ENCODE measurements at places on chromosomes 5 and 9.
A peak's percentile ranks its signal among the peaks of the same experiment; 100 is the strongest.

DNA sequence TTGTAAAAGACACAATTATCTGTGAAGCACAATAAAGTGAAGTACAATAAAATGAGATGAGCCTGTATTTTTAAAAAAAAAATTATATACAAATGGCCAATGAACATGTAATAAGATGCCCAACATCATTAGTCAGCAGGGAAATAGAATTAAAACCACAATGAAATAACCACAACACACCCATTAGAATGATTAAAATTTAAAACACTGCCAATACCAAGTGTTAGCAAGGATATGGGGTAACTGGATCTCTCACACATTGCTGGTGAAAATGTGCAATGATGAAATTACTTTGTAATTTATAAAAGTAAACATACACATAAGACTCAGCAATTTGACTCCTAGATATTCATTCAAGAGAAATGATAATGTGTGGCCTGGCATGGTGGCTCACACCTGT, 62.8 kb downstream of the SHOC1 start:
- DNase-seq, result no peak

- no peak for DNase-seq
These were observed 48.6 kb upstream of the SH3PXD2B start for GRCh38 chr5:172502969-172503368.

GRCh38 chr5:66639037-66639436, 42.8 kb downstream of the MAST4 start:
- DNase-seq, result no peak

- DNase-seq, result peak; percentile 14
These were observed 102.9 kb downstream of the BOD1 start for GRCh38 chr5:173513521-173513991.

GRCh38 chr9:118652258-118652657, 717.0 kb downstream of the BRINP1 start:
- DNase-seq, result no peak

DNA sequence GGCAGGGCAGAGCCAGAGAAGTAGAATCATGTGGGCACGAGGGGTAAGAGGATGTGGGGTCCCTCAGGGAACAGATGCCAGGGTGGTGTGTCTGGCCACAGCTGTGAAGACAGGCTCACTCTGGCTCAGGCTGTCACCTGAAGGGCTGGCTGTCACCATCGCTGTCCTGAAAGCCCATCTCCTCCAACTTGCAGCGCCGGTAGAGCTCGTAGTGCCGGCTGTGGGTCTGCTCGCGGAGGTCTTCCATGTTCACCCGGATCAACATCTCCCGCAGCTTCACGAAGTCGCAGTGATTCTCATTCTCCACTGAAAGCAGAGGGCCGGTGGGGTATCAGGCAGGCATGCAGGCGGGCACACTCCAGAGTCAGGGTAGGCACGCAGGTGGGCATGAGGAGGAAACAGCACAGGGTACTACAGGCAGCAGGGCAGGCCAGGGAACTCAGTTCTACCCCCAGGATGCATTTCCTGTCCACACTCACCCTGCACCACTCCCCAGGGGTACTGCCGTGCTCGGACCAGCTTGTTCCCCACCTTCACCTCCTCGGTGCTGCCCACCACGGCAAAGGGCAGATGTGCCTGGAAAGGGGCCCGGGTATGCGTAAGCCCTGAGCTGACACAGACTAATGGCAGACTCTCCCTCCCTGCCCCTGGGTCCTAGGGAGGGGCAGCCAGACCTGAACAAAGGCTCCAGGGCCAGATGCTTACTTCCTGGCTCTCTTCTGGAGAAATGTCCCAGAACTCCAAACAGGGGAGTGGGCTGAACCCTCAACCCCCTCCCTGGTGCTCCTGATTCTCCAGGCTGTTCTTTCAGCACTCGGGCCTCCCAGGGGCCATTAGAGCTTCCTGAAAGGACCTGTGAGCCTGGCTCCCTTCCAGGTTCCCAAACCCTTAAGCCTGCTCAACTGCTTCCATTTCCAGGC, 14.4 kb downstream of the CCNI2 start:
- DNase-seq, result no peak

DNA sequence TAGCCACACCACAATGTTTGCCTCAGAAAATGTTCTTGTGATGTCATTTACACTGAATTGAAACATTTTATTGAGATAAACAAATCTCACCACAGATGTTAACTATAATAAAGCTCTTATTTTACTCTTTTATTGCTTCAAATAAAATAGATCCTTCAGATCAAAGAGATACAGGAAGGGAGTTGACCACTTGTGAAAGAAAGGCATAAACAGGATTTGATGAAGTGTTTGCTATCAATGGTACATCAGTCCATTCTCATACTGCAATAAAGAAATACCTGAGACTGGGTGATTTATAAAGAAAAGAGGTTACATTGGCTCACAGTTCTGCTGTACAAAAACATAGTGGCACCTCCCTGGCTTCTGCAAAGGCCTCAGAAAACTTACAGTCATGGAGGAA, 40.2 kb upstream of the OR13F1 start:
- DNase-seq, result no peak

DNA sequence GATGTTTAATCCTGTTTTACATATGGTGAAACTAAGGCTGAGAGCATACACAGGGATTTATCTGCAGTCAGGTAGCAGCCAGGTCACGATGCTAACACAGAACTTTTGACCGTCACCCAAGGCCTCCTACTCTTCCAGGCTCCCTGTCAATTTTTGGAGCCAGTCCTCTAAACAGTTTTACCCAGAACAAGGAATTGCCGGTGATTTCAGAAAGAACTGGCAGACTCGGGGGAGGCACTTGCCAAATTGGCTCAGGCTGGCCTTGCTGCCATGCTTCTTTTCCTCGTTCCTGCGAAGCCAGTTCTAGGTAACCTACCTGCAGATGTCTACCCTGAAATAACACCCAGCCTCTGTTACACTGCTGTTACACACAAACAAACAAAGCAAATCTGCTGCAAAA, 21.2 kb downstream of the GRIA1 start:
- DNase-seq, result no peak

DNA sequence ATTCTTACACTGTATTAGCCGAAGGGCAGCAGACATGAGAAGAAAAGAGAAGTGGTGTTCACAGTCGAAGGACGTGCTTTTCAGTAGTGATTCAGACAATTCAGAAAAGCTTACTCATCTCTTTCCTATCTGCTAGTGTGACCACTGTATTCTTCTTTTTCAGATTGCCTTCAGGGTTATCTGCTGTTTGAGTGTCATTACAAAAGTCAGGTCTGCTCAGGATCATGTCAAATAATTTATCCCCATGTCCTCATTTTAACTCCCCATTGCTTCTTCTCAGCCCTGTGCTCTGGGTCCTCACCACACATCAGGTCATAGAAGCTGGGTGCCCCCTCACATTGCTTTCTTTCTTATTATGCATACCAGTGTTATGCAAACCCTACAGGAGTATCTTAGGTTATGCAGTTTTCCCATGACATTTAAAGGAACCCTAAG, 394.0 kb downstream of the CETN3 start:
- DNase-seq, result peak; percentile 45

GRCh38 chr9:70468291-70468690, 53.8 kb upstream of the KLF9 start:
- DNase-seq, result no peak

- DNase-seq, result no peak
These were observed 101.7 kb upstream of the SPATA31D4 start for GRCh38 chr9:81826517-81826906.

- DNase-seq, result no peak
These were observed 26.1 kb downstream of the ZNF510 start for GRCh38 chr9:96751815-96752214.

- DNase-seq, result no peak
These were observed 16.0 kb downstream of the FAM174A start for GRCh38 chr5:100551183-100551582.

DNA sequence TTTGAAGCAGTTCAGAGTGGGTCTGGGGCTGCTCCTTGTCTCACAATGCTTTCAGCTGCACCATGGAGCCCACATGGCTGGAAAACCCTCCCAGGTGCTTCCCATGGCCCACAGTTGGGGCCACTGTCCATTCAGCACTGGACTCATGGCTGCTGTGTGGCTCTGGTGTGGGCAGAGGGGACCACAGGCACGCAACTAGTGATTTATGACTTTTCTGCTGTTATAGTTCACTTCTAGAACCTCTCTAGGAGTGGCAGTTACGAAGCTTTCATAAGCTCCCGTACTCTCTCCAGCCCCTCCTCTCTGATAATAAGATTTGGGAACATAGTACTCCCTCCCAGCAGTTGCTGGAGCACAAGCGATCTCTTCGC, 29.0 kb downstream of the GLRA1 start:
- no peak for DNase-seq

GRCh38 chr9:33159777-33160127, 7.4 kb downstream of the B4GALT1 start:
- DNase-seq, result peak; percentile 75

GRCh38 chr5:54868511-54869483, 116.6 kb downstream of the ESM1 start:
- no peak for DNase-seq

GRCh38 chr9:77562019-77562748, 85.9 kb downstream of the GNA14 start:
- no peak for DNase-seq

All from non-pigmented ciliary epithelial cell (primary cell).